ENCODE measurements at places on chromosomes 6 and 20.

GRCh38 chr20:63318391-63319163, 25.6 kb downstream of the COL20A1 start:
- DNase-seq = no peak

DNA sequence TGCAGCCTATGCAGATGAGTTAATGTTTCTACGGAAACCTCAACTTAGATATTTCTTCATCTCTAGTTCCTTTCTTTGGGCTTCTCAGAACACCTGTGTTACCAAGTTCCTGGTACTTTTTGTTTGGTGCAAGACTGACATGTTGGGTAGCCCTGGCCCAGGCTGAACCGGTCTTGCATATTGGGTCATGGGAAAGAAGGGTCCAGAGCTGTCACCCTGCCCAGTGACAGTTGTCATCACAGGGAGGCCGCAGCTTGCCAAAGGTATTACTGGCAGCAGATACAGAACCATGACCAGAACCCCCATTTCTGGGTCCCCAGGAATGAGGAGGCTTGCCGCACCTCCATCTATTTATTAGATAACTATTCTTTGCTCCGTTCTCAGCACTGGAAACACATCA, 40.2 kb downstream of the PDYN start:
- DNase-seq = no peak

- DNase-seq = peak; percentile 79
These were observed 2.8 kb downstream of the SOX4 start for GRCh38 chr6:21596145-21596948.

DNA sequence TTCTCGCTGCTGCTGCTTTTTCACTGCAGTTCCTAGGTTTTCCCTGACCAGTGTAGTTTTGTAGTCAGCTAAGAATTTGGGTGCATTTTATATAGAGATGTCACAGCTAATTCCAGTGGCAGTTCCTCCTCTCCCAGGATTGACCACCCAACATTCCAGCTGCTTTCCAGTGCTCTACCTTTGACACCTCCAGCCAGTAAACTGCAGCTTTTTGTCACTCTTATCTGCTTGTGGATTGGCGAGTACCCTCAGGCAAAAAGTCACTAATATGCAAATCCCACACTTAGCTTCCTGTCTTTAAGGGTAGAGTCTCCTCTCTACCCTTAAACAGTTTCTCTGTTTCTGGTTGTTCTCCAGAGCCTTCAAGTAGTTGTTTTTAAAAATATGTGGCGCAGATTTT, 146.9 kb upstream of the KCNG1 start:
- DNase-seq = no peak

- DNase-seq = no peak
These were observed 49.9 kb upstream of the PBOV1 start for GRCh38 chr6:138267971-138268895.

DNA sequence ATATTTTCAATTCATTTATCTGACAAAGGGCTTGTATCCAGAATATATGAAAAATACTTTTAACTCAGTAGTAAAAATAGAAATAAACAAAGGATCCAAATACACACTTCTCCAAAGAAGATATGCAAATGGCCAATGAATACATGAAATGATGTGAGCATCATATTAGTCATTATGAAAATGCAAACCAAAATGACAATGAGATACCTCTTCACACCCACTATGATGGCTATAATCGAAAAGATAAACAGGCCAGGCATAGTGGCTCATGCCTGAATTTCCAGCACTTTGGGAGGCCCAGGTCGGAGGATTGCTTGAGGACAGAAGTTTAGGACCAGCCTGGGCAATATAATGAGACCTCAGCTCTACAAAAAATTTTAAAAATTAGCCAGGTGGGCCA, 33.8 kb upstream of the SMAP1 start:
- no peak for DNase-seq

DNA sequence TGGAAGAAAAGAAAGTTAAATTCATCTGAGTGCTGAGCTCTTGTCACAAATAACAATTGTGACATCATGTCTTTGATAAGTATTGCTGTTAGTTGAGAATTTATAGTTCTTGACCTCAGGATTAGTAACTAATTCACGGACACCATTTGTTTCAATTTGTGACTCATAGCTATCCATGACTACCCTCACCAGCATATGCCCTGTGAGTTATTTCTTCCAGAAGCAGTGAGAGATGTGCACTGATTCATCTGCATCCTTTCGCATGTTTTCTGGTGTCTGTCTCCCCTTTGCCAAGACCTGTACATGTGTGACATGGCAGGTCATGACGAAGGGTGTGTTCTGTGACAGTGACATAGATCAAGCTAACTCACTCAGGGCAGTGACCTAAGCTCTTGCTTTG, 86.9 kb downstream of the SOBP start:
- DNase-seq = no peak

DNA sequence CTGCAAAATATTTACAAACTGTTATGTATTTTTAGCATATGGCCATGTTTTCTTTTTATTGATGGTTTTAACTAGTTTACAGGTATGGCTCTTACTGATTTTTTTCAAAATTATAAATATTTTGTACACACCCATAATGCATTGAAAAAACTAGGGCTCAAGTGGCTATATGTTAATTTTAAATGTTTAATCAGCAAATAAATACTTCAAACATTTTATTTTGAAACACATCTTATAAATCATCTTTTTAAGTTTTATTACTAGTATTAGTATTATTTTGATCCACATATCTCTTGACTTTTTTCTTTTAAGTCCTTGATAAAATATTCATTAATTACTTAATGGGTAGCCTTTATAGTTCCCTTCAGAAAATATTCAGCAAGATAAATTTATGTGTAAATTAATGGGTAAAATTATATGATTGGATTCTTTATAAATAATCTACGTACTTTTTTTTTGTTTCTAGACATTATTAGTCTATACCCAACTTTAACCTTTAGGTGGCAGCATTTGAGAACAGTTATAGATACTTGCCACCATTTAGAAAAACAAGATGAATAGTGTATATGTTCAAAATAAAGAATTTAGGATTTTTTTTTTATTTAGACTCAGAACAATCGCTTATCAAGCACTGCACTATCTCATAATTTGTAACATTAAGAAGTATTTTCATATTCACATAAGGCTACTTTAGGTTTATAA, 241.9 kb downstream of the ADGRB3 start:
- DNase-seq = no peak

DNA sequence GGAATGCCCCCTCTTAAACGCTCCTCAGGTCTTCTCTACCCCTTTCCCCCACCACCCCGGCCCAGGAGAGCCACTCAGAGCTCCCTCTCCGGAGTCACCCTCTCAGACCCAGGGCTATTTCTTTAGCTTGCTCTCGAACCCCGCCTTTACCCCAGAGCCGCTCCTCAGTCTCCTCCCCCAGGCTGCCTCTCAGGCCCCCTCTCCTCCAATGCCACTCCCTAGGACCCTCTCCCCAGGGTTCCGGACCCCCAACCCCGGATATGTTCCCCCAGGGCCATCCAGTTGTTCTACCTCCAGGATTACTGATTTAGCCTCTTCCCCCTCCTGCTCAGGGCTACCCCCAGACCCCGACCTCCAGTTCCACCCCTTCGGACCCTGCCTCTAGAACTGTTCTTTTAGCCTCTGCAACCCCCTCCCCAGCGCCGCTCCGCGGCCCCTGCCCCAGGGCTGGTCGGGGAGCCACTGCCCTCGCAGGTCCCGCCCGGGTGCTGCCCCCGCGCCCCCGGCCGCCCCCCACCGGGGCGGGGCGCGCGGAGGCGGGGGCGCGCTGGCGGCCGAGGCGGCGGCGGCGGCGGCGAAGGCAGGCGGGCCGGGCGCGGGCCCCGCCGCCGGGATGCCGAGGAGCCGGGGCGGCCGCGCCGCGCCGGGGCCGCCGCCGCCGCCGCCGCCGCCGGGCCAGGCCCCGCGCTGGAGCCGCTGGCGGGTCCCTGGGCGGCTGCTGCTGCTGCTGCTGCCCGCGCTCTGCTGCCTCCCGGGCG, at the start of gene MMP24:
Gene MMP24, plus strand, starts transcription at position 565 of the 758 bp plus-strand sequence. Its CDS starts 49 bp downstream, at position 614.
- DNase-seq = no peak

DNA sequence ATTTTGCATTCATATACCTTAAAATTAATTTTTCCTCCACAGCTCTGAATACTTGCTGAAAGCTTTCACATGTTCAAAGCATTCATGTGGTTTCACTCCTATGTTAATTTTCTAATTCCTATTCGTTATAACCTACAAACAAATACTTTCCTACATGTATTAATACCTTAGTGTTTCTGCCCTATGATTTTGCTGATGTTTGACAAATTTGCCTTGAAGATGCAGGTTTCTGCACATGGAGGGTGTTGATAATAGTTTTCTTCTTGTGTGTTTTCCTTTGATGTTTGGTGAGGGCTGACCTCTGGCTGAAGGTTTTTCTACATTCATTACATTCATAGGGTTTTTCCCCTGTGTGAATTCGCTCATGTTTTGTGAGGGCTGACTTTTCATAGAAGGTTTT, 49.3 kb upstream of the ELMO2 start:
- no peak for DNase-seq

DNA sequence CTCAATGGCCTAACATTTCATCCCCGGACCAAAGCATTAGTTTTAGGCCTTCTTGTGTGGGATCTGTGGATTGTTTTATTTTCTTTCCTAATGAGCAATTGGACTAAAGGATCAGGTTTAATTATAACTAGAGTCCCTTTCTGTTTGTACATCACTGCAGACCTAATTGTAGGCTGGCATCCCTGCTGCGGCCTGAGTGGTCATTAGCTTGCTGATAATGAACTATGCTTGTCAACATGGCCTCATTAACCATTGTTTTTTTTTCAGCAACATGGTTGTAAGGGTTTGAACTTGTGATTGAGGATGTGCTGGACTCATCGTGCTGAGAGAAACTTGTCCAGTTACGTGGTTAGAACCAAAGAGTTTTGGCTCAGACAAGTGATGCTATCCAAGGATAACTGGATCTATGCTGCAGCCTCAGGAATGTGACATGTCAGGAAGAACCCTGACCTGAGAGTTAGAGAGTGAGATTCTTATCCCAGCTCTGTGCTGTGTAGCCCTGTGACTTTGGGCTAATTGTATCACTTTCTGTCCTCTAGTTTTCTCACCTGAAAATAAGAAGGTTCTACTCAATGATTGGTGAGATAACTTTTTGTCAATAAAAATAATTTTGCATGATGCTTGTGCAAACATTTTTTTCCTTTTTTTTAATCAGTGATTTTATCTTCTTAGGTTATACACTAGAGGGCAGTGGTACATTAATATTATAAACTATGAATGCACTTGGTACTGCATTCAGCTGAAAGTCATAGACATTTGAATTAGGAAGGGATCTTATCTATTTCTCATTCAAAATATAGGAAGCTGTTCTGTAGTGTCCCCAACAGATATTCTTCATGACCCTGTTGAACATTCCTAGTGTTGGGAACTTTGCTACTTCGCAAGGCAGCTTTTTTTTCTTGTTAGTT, 140.9 kb downstream of the RNF144B start:
- no peak for DNase-seq

- DNase-seq = no peak
These were observed 94.3 kb downstream of the INSM1 start for GRCh38 chr20:20462185-20462584.

DNA sequence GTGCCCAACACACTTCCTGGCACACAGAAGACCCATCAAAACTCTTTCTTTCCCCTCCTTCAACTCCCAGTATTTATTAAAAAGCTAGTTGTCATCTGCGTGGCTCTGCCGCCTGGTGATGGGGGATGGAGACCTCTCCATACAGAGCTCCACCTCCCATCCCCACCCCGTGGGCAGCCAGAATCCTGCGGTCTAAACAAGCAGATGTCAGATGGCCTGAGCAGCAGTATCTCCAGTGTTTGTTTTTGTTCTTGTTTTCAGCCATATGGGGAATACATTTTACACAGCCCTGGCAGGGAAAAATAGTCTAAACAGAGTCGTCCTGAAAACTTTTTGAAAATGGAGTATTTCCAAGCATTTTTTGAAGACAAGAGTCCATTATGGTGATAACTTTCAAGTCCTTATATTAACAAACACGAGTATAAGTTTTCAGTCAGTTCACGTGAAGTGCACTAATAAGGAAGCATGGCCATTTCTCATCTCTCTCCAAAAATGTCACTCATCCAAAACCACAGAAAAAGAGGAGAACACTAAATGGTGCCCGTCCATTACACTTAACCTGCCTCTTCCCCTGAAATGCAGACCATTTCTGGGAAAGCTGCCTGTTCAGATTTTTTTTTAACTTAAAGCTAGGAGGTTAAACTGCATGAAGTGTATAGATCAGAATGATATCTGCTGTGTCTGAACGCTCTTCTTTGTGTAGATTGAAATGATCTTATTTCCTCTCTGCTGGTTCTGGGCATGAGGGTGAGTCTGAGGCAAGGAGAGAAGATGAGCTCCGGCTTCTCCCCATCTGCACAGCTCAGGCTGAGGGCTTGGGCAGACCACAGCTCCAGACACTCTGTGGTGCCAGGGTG, 91.0 kb downstream of the TCP11 start:
- peak; percentile 87 for DNase-seq

DNA sequence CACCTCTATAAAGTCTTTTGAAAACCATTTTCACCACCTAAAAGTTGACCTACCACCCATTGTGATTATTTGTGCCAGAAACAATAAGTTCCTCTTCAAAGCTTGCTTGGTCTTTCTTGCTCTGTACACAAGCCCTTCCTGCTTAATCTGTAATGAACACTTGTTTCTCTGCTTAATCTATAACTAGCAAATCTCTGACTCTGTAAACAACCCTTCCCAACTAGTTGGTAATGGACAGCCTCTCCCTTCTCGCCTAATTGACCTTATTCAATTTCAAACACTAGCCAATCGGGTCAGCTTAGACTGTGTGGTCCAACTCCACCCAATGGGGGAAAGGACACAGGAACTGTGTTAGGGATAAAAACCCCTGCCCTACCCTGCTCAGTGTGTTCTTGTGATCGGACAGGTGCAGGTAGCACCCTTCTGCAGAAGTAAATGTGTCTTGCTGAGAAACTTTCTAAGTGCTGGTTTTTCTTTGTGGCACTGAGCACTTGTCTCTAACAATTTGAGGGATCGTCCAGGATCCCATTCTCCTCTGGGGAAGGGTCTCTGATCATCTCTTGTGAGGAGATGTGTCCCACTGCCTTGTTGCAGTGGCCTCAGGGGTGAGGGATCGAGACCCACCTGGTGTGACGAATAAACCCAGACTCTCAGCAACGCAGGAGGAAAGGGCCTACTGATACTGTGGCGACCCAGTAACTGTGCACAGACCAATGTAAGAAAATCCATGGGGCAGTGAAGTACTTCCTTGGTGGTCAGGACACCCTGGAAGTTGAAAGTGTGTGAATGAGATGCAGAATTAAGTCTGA, 23.5 kb downstream of the CHD6 start:
- no peak for DNase-seq
